CD4-positive, alpha-beta T cell treated with Interleukin-4 for 4 hours (primary cell): ENCODE measurements at places on chromosomes 2 and 18.

DNA sequence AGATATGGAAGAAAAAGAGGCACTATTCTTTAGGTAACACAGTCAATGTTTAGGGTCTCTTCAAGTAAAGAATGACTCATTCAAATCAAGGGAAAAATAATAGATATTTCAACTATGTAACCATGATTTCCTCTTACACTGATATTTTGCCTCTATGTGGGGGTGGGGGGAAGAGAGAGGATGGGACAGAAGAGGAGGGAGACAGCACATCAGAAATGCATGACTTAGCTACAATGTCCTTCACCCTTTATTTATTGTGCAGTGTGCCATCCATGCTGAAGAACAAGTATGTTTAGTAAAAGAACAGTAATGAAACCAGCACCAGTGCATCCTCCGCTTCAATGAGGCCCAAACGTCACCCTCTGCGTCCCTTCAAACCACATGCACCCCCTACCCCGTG lies 204.8 kb downstream of the HDAC4 start:
- no peak for DNase-seq

GRCh38 chr2:229665158-229665557 lies 49.2 kb downstream of the DNER start:
- no peak for DNase-seq

DNA sequence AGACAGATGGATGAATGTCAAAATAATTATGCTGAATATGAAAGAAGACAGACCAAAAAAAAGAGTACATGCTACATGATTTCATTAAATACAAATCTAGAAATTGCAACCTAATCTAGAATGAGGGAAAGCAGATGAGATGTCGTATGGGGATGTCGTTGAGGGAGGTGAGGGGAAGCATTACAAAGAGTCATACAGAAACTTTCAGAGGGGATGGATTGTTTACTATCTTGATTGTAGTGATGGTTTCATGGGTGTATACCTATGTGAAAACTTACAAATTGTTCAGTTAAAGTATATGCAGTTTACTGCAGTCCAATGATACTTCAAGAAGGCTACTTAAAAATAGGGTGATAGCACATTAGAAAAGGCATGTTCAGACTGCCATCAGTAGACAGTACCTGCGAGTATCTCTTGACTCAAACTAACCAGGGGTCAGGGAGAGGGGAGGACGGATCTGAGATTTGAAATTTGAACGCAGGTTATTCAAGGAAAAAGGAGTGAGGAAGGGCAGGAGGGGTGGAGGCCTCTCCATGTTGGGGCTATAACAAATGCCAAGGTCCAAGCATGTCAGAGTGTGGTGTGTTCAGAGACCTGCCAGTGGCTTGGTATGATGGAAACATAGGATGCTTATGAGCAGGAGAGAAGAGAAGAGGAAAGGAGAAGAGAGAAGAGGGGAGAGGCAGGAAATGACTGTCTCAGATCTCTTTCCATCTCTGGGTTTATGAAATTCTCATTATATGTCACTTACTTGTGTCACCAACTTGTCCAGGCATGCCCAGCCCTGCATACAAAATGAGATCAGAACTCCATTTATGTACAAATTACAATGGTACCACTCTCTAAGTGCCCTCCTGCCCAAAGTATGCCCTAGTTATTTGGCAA lies 257.3 kb upstream of the CXCR4 start:
- no peak for DNase-seq

DNA sequence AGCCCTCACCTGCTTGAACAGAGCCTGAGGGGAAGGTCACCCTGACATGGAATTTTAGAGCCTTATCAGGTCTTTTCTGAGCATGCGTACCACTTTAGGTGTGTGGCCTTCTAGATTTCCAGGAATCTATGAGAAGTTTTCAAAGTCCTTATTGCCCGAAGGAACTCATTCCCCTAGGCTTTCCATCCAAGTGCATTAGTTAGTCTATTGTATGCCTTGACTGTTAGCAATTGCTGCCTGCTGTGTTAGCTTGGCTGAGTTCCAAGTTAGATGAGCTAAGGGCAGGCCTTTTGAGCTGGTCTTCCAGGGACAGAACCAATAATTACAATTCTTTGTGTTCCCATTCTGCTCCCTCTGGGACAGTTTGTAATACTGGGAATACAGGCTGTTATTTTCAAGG lies 30.8 kb upstream of the PUM2 start:
- DNase-seq: no peak

GRCh38 chr2:12507295-12507694 lies 209.4 kb upstream of the TRIB2 start:
- DNase-seq: peak; percentile 85

- DNase-seq: no peak
These were observed 28.6 kb downstream of the FEZ2 start for GRCh38 chr2:36569267-36569856.

DNA sequence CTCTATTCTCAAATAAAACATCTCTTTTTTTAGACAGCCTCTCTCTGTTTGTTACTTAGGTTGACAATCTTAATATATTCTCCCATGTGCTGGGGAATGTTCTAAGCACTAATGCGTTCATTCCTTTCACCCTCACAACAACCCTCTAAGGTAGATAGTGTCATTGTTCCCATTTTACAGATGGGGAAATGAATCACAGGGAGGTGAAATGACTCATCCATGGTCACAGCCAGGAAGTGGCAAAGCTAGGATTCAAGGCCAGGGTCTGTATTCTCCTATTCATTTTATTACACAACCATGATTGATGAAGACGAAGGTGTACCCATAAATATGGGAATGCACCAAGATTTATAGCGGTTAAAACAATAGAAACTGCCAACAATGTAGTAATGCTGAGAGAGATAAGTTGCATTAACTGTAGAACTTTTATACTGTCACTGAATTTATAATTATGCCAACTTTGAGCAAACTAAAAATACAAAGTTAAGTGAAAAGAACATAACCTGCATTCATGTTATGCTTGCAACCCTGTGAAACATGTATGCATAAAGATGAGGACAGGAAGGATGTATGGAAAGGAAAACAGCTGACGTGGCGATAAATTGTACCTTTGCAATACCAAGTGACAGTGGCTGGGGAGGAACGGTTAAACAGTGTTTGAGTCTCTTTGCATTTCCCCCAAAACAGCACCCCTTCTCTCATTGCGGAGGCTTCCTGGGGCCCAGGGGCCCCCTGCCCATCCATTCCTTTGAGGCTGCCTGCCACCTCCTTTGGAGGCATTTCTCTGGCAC lies 257.7 kb upstream of the AGAP1 start:
- no peak for DNase-seq

DNA sequence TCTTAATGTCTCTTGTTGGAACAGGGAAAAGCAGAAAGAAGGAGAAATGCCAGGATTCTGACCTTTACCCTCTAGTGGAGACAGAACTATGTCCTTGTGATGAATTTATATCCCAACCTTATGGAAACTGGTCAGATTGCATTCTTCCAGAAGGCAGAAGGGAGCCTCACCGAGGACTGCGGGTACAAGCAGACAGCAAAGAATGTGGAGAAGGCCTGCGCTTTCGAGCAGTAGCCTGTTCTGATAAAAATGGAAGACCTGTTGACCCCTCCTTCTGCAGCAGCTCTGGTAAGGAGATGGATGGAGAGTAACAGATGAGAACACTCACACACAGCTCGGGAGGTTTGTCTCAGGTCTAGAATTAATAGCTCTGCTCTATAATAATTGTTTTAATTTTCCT lies 552.7 kb upstream of the HNMT start:
- DNase-seq: no peak

DNA sequence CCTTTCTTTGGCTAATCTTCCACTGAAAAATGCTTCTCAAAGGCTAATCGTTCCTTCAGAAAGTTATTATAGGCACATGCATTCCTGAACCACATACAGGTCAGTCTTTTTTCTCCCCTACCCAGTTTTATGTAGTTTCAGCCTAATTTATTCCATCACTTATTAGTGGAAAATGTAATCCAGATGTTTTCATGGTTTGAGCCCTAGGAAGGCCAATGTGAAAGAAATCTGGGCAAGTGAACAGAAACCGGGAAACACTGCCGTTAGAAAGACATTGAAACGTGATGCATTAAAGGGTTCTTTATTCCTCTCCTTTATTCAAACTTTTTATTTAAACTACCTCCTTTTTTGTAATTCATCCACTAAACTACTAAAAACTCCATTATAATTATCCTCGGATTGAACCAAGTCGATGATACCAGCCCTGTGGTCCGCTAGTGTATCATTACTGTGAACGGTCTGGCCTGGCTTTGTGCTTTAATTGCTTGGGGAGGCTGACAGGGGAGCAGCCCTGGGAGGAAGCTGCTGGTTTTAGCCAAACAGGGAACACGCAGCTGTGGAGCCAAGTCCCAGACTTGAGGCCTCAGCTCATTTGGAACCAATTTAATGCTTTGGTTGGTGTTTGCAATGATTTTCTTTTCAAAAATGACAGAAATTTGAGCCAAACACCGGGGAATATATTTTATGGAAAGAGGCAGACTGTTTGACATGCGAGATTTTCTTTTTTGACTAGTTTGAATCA lies 149.2 kb downstream of the ARHGAP28 start:
- no peak for DNase-seq

DNA sequence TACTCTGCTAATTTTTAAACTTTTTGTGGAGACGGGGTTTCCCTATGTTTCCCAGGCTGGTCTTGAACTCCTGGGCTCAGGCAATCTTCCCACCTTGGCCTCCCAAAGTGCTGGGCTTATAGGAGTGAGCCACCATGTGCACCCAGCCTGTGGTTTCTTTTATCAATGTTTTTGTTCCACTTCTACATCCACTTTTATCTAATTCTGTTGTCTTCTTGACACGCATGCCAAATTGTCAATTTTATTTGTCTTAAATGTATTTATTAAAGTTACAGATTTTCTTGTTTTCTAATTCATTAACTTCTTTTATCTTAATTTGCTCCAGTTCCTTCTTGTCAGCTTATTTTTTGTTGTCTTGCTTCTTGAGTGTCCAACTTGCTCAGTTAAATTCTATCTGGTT lies 43.8 kb upstream of the ASPRV1 start:
- DNase-seq: no peak

DNA sequence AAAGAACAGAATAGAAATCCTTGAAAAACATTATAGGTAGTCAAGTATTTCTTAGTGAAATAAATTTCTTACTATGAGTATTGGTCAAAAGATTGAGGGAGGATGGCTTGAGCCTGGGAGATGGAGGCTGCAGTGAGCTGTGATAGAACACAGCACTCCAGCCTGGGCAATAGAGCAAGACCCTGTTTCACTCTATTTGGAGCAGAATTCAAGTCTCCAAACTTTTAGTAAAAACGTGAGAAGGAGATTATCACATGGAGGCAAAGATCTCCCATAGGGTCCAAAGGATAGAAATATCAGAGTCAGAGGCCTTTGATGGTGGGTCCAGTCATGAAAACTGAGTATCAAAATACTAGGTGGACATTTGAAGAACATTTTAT lies 2.4 kb upstream of the MYL12A start:
- no peak for DNase-seq

DNA sequence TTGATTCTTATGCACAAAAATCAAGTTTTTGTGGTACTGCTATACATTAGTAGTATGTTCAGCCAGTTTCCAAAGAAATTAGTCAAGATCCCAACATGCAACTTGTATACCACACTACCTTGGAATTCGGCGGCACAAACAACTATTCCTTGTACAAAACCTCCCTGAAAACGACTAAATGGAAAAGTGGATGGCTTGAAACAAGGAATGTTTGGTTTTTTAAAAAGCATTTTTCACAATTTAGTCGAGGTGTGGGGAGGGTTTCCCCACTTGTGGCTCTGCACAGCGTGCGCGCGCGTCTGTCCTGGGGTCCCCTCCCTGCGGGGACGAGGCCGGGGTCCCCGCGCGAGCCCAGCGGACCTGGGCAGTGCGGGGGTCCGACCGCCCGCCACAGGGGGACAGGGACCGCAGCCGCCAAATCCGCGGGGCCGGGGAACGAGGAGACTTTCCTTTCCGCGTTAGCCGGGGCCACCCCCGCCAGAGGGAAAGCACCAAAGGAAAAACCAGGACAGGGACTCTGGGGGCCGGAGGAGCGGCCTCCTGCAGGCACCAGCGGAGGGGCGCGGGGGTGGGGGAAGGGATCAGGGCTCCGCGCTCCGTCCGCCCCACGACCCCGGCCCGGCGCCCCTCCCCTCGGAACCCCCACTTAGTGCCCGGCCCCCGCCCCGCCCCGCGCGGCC lies 534 bp upstream of the SOCS6 start:
- DNase-seq: no peak

GRCh38 chr2:16466133-16466820 lies 199.4 kb downstream of the CYRIA start:
- no peak for DNase-seq

DNA sequence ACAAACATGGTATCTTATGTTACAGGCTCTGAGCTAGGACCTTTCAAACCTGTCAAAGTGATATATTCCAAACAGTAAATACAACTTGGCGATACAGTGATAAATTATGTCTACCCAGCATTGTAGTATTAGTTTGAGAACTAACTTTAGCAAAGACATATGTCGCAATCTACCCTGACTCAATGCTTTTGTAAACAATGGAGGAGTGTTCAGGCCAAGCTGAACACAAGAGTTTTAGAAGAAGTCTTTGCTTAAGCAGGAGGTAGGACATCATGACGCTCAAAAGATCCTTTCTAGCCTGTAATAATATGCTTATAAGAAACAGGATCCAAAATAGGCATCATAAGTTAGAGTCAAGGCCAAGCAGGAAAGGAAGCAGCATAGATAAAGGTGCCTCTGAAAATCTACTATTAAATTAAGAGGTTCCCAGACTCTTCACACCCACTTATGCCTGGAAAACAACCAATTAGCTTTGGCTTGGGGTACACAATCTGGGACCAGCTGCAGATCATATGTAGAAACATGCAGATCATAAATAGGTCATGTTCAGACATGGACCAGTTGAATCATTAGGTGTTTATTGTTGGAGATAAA lies 132.5 kb downstream of the CSRNP3 start:
- DNase-seq: no peak

GRCh38 chr18:8699948-8700347 lies 5.4 kb upstream of the MTCL1 start:
- DNase-seq: no peak

- no peak for DNase-seq
These were observed 280.6 kb downstream of the MYT1L start for GRCh38 chr2:2050446-2050845.

- DNase-seq: no peak
These were observed 28.2 kb upstream of the IL1R1 start for GRCh38 chr2:102114290-102114721.

GRCh38 chr18:10715791-10716190 lies 190.0 kb downstream of the NAPG start:
- no peak for DNase-seq

DNA sequence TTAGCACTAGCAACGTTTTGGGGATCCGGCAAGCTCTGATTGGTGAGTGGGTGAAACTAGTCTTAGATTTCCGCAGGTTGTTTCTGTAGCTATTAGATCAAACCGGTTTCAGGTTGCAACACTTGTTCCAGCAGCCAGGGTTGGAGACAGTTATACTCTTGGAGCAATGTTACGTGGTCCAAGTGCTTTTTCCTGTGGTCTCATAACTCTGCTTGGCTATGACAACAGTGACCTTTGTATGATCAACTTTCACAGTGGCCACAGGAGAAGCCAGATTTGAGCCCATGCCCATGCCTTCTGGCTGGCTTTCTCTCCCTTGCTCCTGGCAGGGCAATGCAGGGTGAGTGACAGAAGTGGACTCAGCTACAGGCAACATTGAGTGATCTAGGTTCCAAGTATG lies 84.5 kb upstream of the TAF1B start:
- no peak for DNase-seq
